Caudate nucleus (tissue), 63 donors: ENCODE measurements at places on chromosomes 6 and 20.

GRCh38 chr20:54197621-54198604, 10.0 kb upstream of the PFDN4 start:
- DNase-seq = no peak

DNA sequence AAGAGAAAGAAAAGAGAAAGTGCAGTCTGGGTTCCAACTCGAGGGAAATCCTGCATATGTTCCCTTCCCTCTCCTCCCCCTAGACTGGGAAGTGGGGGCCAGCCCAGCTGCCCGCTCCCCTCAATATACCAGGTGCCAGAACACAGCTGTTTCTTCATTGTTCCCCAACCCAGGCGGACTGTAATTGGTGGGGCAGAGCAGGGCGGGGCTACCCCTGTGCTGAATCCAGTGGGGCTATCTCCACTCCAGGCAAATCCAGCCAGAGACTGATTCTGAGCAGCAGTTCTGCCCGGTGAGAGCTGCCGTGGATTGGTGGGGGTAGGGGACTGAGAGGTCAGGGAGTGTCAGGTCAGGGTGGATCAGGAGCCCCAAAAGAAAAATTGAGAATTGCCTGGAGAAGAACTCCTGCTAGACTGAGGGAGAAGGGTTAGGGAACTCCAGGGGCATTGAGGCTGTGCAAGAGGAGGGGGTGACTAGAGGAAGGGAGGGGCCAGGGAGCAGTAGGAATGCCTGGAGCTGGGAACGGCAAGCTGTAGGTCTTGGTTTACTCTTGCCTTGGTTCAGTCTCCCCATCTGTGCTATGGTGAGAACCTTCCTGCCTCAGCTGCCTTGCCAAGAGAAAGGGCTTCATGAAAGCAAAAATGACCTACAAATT, at the start of gene MYMX:
MYMX (plus strand) TSS at position 250 of the 655 bp plus-strand sequence. CDS start 546 bp downstream, outside the sequence.
- DNase-seq = no peak

GRCh38 chr6:17912521-17912920, 74.9 kb downstream of the KIF13A start:
- DNase-seq = no peak

DNA sequence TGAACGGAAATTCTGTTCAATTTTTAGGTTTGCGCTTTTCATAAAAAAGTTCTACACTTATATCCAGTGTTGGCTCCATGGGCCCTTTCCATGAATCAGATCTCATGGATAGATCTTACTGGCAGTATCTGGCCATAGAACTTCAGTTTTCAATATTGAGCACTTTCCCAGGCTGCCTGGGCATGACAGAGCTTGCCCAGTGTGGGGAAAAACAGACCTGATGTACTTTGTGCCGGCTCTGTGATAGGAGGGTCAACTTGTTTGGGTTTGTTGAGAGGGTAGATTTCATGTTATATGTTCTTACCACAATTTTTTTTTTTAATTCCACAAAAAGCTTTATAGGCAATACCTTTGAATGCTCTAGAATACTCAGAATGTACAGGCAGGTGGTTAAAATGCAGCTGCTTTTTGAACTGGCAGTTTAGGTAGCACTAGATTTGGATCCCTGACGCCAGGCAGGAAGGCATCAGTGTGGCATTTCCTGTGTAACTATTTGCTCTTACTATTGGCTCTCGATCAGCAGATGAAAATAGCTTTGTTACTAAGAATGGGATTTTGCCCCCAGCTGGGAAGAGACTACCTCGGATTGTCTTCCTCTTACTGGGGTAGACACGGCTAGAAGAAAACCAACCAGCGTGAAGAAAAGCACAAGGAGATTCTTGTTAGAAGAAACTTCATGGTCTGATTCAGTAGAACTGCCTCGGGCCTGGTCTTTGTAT, 404.9 kb upstream of the SOX4 start:
- DNase-seq = no peak

DNA sequence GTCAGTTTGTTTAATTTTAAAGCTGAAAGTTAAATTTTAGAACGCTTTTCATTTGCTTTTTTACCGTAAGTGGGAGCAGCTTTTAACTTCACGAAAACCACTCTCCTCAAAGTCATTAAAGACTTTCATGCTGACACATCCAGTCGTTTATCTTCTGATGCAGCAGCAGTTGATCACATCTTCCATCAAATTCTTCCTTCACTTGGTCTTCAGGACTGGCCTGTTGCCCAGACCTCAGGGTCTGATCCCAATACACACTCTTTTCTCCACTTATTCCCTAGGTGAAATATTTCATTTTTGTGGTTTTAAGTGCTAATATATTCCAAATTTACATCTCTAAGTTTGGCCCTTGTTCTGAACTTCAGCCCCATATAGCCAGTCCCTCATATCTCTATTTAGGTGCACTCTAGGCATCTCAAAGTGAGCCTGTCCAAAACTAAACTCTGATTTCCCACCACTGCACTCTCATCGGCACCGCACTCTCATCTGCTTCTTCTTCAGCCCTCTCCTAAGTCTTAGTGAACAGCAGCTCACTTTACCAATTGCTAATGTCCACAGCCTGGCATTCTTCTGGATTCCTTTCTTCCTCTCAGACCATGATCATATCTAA, 20.4 kb downstream of the AFDN start:
- DNase-seq = no peak

- no peak for DNase-seq
These were observed 104.5 kb downstream of the DHX35 start for GRCh38 chr20:39066471-39067242.

DNA sequence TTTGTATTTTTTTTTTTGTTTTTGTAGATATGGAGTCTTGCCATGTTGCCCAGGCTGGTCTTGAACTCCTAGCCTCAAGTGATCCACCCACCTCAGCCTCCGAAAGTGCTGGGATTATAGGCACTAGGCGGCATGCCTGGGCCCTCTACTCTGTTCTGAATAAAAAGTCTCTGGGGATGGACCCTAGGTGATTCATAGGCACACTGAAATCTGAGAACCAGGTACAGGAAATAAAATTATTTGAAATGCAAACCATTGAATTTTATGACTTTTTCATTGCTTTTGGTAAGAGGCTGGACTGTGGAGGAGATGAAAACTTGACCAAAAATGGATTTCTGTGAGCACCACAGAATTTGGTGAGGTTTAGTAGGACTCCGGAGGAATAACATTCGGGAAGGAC, 117.5 kb downstream of the PRIM2 start:
- no peak for DNase-seq

DNA sequence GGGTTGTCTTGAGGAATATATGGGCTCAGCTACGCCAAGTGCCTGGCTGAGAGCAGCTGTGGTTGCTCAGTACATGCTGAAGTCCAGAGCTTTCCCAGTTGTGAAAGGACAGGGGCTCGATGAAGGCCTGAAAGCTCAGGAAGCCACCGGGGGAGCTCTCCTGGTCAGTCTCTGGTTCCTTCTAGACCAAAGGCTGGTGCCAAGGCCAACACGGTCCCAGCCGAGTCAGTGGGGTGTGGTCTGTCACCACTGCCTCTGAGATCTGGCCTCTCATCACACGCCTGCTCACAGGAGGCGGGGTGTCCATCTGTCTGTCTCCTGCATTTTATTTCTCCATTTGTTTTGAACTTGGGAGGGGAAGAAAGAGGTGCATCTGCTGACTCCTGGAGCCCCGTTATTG, 4.9 kb upstream of the FAM83C start:
- DNase-seq = no peak

- no peak for DNase-seq
These were observed 667.5 kb downstream of the UTRN start for GRCh38 chr6:144952456-144953240.

DNA sequence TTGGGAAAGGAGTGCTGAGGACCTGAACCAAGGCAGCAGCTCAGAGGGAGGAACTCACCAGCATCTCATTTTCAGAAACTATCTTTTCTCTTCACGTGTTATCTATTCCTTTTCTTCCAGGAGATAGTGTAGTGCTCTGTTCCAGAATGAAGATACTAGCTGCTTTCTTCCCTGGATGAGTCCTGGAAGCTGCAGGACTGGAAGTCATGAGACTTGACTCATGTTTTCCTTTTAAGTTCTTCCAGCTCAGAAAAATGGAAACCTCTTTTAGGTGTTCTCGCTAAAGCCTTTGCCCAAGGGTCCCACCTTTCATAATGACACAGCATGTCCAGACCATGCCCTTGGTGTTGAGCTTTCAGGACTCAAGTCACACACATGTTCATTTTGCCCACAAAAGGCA, 106.7 kb downstream of the UNC5CL start:
- DNase-seq = no peak

DNA sequence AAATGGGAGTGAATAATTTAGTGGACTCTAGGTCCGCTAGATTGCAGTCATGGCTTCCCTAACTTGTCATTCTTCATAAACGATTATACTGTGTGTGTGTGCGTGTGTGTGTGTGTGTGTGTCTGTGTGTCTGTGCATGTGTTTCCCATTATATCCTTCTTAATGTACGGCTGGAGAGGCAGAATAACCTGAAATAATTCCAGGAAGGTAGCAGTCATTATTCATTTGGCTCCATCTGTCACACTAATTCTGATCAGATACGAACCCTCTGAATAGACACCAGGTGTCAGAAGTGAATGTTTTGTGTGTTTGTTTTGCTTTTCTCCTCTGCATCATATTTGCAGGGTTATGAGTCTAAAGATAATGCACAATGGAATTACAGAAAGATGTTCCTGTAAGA, 372.9 kb downstream of the DOK5 start:
- no peak for DNase-seq

GRCh38 chr6:144360401-144360800, 75.3 kb downstream of the UTRN start:
- no peak for DNase-seq

GRCh38 chr6:18323935-18324705, 59.8 kb upstream of the DEK start:
- no peak for DNase-seq

GRCh38 chr20:59831916-59832270, 101.5 kb downstream of the SYCP2 start:
- DNase-seq = no peak

- DNase-seq = no peak
These were observed 122.1 kb downstream of the TIAM2 start for GRCh38 chr6:155117256-155117655.

DNA sequence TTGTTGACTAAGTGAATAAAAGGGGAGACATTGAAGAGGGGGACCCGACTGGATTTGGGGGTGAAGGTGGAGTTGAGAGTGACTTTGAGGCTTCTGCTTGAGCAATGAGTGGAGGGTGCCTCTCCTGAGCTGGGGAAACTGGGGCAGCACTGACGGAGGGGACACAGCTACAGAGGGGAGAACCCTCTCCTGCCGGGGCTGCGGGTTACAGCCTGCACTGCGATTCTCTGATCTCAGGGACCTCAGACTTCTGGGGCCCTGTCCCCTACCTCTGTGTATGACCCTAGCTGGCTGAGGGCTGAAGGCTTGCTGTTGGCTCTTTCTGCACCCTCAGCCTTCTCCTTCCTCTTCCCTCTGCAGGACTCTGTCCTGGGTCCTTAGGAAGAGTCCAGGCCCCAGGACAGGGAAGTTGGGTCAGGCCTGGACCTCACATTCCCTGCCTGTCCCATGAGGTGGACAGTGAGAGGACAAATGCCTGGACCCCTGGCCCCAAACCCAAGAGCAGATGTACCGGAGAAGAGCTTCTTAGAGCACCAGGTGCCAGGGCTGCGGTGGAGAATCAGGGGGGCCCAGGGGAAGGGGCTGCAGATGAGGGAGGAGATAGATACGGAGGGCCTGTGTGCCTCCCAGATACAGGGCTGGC, 13.7 kb upstream of the FAM110A start:
- DNase-seq = no peak

GRCh38 chr6:71123051-71123450, 165.6 kb upstream of the OGFRL1 start:
- no peak for DNase-seq

DNA sequence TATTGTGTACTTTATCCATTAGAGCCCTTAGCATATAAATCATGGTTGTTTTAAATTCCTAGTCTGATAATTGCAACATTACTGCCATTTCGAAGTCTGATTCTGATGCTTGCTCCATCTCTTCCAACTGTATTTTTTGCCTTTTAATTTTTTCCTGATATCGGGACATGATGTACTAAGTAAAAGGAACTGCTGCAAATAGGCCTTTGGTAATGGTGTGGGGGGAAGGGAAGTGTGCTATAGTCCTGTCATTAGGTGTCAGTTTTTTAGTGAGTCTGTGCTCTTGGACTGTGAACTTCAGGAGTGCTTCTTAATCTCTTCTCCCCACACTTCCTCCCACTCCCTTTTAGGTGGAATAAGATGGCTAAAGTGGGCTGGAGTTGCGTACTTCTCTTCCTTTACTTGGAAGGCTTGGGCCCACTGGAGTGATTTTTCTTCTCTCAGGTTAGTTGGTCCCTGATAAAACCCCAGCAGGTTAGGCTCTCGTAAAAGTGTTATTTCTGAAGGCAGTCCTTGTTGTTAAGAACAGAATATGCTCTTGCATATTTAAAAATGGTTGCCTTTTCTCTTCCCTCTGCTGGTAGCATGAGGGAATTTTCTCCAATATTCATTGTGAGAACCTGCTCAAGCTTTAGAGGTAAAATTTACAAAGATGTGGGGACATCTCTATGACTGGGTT, 18.1 kb downstream of the STXBP5 start:
- no peak for DNase-seq

GRCh38 chr6:34493344-34493743, 27.5 kb downstream of the PACSIN1 start:
- no peak for DNase-seq

- DNase-seq = no peak
These were observed 142.6 kb downstream of the CDH26 start for GRCh38 chr20:60100780-60101179.

DNA sequence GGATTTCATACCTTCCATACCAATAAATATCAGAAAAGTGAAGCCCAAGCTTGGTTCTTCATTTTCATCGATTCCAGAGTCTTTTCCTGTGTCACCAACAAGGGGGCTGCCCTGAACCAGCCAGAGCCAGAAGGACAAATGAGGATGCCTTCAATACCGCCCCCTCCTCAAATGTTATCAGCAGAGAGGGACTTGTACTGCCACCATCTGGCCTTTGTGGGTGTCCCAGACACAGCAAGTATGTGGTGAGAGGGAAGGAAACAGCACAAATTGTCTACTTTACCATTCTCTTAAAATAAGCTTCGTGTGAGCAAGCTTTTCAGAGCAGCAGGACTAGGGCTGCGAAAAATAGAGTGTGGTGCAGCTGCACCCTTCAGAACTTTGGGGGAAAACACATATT, 165.3 kb downstream of the SOBP start:
- no peak for DNase-seq

GRCh38 chr6:9647599-9647998, 767.3 kb downstream of the TFAP2A start:
- no peak for DNase-seq

- no peak for DNase-seq
These were observed 128.7 kb upstream of the TRAF3IP2 start for GRCh38 chr6:111734068-111735061.

GRCh38 chr6:20302702-20303251, 90.5 kb upstream of the MBOAT1 start:
- DNase-seq = no peak

GRCh38 chr20:17584689-17585088, 14.8 kb downstream of the DSTN start:
- DNase-seq = no peak

DNA sequence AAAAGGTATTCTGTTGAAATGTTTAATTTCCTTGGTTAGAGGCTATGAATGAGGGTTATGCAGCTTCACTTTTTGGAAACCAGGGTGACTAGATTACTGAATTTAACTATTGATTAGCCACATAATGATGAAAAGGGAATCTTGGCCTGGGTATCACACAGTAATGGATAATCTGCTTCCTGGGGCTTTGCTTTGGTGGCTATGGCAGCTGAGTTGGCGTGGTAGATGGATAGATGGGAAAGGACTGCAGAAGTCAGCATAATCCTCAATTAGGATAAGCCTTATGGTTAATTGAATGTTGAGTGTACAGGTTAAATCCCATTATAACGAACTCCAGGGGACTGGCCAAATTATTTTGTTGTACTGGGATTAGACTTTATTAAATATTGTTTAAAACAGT, 5.2 kb downstream of the NCOA3 start:
- DNase-seq = no peak

- no peak for DNase-seq
These were observed 41.6 kb downstream of the MRAP2 start for GRCh38 chr6:84074988-84075781.
